AG08395 (cell line): ENCODE measurements at places on chromosomes 5 and 9.

DNA sequence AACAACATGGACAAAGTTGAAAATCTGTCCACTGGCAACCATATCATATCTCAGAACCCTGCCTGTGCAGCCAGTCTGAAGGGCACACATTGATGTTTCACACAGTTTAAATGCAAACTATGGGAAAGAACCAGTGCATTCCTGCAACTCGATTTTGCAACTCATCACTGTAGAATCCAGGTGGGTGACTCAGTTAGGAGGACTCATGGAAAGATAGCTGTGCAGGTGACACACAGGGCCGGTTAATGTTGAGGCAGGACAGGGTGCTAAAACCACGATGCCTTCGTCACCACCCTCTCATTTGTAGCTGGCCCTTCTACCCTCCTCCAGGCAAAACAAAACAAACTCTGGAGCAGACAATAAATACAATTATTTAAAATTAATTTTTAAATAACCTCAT lies 62.8 kb downstream of the TLE1 start:
- DNase-seq = no peak

DNA sequence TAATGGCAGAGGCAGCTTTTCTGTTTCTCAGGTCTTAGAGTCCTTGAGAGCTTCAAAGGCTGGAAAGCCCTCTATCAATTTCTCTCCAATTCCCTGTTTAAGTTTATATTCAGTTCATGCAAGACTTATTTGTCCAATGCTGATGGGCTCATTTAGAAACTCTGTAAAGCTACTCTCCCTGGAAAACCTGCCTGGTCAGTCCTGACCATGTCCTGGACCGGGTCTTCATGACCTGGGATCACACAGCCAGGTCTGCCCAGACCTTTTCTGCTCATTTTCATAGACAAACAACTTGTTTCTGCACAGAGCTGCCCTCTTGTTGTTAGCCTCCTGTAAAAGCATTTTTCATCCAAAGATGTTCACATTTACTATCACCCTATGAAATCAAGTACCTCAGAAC lies 85.4 kb upstream of the TBCA start:
- no peak for DNase-seq

DNA sequence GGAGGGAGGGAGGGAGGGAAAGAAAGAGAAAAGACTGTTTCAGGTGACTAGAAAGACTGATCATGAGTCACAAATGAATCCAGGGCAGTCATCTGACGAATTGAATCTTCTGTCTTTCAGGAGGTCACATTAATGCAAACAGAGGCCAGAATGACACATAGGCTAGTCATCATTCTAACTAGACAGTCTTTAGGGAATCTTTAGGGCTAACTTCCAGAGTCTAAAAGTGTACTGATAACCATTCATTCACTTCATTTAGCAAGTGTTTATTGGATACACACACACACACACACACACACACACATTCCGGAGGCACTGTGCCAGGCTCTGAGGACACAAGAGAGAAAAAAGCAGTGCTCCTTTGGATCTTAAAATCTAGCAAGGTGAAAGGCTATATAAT lies 156.7 kb downstream of the EBF1 start:
- DNase-seq = peak; percentile 88

- DNase-seq = no peak
These were observed 33.2 kb upstream of the SNX2 start for GRCh38 chr5:122741681-122742080.

GRCh38 chr5:85143138-85143537 lies 758.5 kb upstream of the EDIL3 start:
- no peak for DNase-seq

- DNase-seq = no peak
These were observed 1.3 kb upstream of the CARD19 start for GRCh38 chr9:93094658-93095204.

DNA sequence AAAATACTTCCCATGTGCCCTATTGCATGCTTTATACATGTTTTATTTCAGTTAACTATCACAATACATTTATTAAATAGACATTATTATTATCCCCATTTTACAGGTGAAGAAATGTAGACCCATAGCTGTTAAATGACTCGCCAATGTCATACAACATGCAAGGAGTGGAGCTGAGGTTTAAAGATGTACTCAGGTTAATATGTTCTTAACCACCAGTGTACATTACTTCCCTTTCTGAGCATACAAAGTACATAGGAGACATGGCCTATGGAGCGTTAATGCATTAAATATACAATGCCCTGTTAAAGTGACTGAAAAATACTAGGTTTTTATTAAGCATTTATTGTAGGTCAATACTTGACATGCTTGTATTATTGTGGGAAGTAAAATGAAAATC lies 407.0 kb downstream of the PDE4D start:
- DNase-seq = no peak

DNA sequence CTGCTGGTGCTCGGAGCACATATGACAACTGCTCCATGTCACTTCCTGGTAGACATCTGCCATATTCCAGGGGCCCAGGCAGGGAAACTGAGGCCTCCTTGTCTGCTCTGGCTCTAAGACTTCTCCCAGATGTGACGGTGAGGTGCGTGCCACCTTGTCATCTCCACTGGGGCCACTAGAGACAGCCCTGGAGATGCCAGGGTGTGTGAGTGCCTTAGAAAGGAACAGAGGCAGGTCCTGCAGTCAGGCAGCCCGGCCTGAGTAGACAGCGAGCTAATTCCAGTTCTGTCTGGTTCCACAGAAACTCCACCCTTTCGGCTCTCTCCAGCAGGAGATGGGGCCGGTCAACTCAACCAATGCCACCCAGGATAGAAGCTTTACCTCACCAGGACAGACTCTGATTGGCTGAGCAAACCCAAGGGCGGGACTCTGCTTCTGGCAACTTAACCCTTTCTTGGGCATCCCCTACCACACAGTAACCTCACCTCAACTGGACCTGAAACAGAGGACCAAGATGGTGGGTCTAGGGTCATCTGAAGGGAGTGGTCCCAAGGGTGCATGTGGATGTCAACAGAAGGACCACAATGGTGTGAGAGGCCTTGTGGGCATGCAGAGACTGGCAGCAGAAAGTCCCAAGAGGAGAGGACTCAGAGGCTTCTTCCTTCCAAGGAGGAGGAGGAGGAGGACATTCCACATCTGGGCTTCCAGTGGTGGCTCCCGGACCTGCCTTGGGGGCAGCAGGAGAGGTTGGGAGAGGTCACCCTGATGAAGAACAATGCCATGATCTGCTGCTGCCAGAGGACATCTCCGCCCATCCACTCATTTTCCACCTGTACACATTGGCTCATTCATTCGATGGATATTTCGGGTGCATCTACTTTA lies 77.7 kb downstream of the RGS3 start:
- peak; percentile 59 for DNase-seq

DNA sequence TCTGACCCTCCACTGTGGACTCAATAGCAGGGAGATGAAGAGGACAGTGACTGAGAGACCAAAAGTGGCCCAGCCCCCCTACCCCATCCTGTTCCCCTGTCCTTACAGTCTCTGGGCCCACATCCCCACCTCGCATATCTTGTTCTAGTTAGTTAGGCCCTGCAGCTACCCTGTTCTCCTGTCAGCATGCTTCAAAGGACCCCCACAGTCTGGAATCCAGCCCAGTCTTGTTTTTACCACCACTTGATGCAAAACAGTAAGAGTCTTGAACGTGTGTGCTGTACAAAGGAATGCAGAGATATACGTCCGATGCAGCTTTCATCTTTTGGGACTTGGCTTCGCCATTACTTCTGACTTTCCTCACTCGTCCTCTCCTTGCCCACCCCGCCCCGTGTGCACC lies 12.2 kb upstream of the POMT1 start:
- no peak for DNase-seq

- DNase-seq = no peak
These were observed 627 bp downstream of the ARRDC1 start for GRCh38 chr9:137606005-137606621.

- peak; percentile 16 for DNase-seq
These were observed 453 bp downstream of the CPEB4 start for GRCh38 chr5:173888473-173889131.

DNA sequence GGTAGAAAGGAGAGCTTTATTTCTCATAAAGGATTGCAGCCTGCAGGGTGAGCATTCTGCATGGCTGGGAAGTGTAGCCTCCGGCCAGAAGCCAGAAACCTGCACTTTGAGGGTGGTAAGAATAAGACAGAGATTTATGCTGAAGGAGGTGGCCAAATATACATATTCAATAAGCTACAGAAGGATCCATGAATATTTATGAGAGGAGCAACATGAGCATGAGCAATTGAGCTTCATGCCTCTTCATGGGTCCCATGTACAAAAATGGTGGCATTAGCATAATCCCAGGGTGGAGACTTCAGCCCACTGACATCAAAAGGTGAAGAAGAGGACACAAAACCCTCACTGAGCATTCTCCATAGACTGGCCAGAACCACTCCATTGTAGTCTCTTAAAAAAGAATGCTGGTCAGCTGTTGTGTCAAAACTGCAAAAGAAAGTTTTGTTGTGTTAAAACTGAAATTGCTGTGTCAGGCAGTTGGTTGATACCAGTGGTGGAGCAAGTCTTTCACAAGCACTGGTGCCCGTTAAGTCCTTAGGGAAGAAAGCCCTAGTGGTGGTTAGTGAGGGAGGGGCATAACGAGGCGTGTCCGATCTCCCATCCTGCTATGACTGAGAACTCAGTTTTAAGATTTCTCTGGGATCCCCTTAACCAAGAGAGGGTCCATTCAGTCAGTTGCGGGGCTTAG lies 160.8 kb upstream of the MAP1B start:
- no peak for DNase-seq

GRCh38 chr5:120901199-120901598 lies 437.1 kb downstream of the PRR16 start:
- no peak for DNase-seq

DNA sequence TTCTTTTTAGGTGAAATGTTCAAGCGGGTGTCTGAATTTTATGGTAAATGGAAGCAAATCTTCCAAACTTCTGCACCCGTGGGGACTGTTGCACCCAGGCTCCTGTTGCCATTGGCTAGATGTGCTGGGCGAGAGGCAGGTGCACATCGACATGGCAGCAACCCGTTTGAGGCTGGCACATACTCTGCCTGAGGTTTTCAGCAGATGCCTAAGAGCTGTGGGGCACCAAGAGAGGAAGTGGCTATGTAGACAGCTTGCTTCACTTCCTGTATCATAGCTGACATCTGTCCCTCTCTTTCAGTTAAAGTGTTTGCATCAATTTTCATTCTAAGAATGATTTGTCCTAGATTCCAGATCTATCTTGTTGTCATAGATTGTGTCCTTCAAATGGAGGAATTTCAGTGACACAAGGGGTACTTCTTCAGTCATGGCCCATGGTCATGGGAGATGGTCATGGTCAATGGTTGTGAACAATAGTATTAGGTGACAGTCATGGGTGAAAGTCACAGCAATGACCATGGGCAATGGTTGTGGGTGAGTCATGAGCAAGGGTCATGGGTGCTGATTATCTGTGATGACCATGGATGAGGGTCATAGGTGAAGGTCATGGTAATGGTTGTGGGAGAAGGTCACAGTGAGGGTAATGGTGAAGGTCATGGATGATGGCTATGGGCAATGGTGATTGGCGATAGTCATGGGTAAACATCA lies 115.1 kb upstream of the IRX4 start:
- DNase-seq = no peak

GRCh38 chr9:12510551-12510950 lies 182.6 kb upstream of the TYRP1 start:
- DNase-seq = no peak

- no peak for DNase-seq
These were observed 164.8 kb upstream of the MSX2 start for GRCh38 chr5:174559566-174560090.

DNA sequence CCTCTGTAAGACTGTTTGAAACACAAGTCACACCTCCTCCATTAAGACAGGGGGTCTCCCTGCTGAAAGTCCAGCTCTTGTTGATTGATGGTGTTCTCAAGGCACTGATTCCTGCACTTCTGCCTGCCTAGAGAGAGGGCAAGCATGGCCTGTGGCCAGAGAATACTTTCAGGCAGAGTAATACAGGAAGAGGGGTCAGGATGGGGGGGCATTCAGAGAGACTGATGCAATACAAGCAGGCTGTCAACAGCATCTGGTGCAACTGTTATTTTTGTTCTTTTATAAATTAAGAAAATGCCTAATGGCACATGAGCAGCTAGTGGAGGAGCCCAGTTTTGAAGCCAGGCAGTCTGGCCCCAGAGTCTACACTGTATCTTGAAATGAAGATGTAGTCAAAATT lies 302.2 kb downstream of the DIRAS2 start:
- DNase-seq = peak; percentile 57

DNA sequence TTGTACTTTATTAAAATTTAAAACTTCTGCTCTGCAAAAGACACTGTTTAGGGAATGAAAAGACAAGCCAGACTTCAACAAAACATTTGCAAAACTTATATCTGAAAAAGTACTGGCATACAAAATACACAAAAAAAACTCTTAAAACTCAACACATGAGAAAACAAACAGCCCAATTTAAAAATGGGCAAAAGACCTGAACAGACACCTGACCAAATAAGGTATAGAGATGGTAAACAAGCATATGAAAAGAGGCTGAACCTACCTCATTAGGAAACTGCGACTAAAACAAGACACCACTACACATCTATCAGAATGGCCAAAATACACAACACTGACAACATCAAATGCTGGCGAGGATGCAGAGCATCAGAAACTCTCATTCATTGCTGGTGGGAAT lies 54.4 kb upstream of the LMX1B start:
- no peak for DNase-seq

GRCh38 chr5:135208903-135209721 lies 175.1 kb upstream of the PITX1 start:
- DNase-seq = peak; percentile 94

DNA sequence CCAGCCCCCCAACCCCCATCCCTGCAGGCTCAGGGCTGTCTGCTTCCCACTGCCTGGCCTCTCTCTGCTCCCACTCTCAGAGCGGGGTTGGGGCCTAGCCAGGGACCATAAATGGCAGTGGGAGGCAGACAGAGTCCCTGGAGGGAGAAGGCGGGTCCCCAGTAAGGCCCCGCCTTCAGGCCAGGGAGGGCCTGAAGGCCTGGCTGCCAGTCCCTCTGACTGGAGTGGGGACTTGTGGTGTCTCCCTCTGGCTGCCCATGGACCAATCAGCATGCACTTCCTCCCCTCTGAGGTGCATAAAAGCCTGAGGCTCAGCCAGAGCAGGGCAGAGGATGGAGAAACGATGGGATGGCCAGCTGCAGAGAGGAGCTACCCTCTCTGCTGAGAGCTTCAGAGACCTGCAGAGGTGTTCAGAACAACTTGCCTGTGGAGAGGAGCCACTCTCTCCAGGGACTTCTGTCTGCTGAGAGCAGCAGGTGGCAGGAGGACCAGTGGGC lies 2.7 kb upstream of the BTNL9 start:
- no peak for DNase-seq
